ENCODE measurements at places on chromosomes 13 and 19.

- DNase-seq, result no peak
Observed at GRCh38 chr19:17436094-17436873, 12.2 kb downstream of the TMEM221 start.

DNA sequence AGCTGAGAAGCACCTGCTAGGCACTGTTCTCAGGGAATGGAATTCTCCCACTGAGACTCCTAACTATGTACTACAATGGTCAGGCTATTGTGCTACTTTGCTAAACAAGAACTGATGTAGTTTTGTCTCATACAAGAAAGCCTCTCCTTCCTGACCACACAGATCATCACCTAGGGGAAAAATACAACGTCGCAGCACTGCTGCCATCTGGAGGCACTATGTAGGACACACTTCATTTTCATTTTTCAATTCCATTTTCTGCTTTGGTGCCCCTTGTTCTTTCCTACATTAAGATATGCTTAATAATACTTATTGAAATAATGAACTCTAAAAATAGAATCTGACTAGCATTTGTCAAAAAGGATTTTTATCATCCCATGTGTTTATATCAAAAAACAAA, 21.1 kb downstream of the PROSER1 start:
- DNase-seq, result peak; percentile 56

DNA sequence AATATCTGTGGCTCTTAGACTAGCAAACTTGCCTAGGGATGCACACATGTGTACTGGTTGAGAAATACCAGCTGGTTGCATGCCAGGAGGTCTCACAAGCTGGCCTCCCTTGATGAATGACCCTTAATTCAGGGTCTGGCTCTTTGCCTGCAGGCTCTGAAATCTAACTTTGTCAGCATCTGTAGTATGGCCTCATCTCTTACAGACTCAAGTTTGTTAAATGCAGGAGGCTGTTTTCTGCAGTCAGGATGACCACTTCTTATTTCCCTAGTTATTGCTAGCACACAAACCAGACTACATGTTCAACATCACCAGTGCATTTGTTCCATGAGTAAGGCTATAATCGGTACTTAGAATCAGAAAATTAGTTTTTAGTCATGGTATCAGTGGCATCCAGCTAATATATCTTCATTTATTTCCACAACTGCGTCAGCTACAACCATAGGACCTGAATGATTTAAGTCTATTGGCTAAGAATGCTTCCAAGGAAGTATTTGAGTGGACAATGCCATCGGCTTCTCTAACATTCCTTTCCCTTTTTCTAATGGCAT, 23.3 kb upstream of the POSTN start:
- peak; percentile 92 for DNase-seq

- DNase-seq, result peak; percentile 50
Observed at GRCh38 chr19:47765523-47766358, 12.8 kb upstream of the SELENOW start.

DNA sequence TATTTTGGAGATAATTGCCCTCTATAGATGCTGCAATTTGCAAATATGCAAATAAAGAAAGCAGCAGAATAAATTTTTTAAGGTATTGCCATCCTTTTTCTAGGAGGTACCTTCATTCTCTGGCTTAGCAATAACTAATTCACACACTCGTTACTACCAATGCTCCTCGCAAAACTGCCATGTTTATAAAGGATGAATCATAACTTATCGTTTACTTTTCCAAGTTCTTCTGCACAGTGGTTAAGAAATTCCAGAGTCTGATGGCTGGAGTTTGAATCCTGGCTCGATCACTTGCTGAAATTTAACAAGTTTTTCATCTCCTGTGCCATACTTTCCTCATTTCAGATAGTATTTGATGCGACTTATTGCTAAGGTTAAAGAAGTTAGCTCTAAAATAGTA, 708.6 kb upstream of the KLHL1 start:
- peak; percentile 40 for DNase-seq
